ENCODE measurements at places on chromosomes 13 and 19. TPM values are rescaled to one million over a fixed set of nuclear protein-coding genes. Genes with fewer than 3 reads are reported as not detected.
A peak's percentile ranks its signal among the peaks of the same experiment; 100 is the strongest.

DNA sequence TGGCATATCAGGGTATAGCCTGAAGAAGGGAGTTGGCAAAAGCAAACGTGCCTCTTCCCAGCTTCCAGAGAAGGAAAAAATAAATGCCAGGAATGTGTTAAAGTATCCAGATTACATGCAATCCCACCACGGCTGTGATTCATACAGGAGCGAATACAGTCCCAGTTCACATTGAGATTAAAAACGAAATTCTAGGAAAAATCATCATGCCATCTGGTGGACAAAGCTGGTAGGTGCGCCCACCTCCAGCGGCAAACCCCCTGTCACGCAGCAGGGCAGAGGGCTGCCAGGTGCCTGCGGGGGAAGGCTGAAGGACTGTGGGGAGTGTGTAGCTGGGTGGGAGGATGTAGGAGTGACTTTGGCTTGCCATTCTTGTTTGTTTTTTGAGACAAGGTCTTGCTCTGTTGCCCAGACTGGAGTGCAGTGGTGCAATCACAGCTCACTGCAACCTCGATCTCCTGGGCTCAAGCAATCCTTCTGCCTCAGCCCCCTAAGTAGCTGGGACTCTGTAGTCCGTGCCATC lies 6.4 kb upstream of the DMWD start:
- peak; percentile 65 for DNase-seq

GRCh38 chr19:18683109-18683957 lies at the start of gene CRTC1:
Gene CRTC1, plus strand, starts transcription at chr19:18683680. Its CDS starts 23 bp downstream, at chr19:18683703.
- peak; percentile 72 for DNase-seq

- DNase-seq, result no peak
These were observed 47.8 kb upstream of the KPNA3 start for GRCh38 chr13:49840266-49840665.

PTH2 gene
- total RNA-seq, result not detected

GRCh38 chr13:101697745-101698144 lies 245.3 kb downstream of the ITGBL1 start:
- DNase-seq, result no peak

- no peak for DNase-seq
These were observed 47.9 kb upstream of the SIAH3 start for GRCh38 chr13:45899406-45899805.

SH2D3A gene
- 12.2 TPM for total RNA-seq

DNA sequence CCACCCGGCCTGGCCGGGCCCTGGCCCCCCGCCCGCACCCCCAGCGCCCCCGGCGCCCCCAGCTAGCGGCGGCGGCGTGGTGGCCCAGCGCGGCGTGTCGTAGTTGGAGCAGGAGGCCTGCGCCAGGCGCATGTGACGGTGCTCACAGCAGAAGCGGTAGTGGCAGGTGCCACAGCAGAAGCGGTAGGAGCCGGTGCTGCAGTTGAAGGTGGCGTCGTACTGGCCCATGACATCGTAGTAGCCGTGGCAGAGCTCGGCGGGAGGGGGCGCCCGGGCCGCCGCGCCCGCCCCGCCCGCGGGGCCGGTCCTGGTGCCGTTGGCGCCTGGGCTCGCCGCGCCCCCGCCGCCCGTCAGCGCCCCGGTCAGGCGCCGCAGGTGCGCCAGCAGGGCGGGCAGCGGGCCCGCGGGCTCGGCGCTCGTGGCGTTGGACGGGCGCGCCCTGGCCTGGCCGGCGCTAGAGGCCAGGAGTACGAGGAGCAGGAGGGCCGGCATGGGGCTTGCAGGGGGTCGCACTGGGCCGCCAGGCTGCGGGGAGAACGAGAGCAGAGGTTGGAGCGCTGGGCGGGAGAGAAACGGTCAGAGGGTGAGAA lies 633 bp downstream of the SHISA7 start:
- DNase-seq, result peak; percentile 46

VSTM1 gene
- total RNA-seq, result 0.71 TPM

RAB8A gene
- 111 TPM for total RNA-seq

- DNase-seq, result no peak
These were observed 755.0 kb downstream of the DIAPH3 start for GRCh38 chr13:59408738-59409137.

GRCh38 chr19:10583036-10583776 lies 3.9 kb downstream of the AP1M2 start:
- DNase-seq, result no peak

FAM83E gene
- 0.34 TPM for total RNA-seq

GRCh38 chr13:85806553-85807175 lies 7.4 kb upstream of the SLITRK6 start:
- DNase-seq, result peak; percentile 72

GRCh38 chr19:35273686-35274259 lies 5.0 kb downstream of the USF2 start:
- DNase-seq, result no peak

FGF21 gene
- total RNA-seq, result not detected

DNA sequence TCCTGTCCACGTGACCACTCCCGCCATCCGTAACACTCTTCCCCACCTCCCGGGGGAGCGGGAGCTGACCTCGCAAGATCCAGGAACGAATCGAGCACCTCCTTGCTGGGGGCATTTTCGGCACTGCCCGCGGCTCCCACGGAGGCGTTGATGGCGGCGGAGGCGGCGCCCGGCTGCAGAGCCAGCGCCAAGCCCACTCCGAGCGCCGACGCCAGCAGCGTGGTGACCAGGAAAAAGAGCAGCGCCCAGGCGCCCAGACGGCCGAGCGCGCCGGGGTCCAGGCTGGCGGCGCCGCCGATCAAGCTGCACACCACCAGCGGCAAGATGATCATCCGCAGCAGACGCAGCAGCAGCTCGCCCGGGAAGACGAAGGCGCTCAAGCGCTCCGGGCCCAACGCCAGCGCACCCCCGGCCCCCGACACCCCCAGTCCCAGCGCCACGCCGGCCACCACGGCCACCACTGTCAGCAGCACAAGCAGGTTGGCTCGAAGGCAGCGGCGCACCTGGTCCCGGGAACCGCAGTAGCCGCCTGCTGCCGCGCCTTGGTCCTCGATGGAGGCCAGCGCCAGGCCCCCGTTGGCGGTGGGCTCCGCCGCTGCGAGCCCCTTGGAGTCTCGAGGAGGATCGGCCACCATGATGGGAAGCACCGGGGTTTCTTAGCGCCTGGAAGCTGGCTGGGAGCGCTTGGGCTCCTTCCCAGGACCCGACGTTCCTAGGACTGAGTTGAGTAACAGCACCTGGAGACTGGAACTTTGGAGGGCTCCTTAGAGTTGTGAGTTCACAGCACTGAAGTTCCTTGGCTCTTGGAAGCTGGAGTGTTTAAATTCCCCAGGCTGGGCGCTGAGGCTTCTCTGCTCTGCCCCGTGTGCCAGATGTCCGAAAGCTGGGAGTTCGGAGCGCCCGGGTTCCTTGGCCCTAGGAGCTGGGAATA lies 798 bp downstream of the SLC1A5 start:
- no peak for DNase-seq

CACNG7 gene
- total RNA-seq, result 6.9 TPM

GRCh38 chr13:77184455-77184854 lies 142.4 kb downstream of the MYCBP2 start:
- no peak for DNase-seq

DNA sequence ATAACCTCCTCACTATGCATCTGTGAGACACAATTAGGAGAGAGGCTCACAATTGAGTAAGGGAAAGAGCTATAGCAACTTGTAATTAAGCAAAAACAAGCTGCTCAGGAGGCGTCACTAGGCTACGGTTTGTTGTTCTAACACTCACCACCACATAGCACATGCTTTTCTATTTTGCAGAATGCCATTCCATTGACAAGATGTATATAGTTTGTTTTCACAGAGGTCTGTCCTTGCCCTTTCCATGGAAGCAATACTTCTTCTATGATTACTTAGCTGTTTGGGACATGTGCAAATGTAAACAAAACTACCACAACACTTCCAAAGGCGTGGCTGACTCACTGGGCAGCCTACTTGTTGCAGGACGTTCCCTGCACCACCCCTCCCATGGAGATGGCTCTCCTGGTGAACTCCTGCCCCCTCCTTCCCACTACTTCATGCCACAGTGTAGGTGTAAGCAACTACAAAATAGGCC lies 33.9 kb upstream of the FAM216B start:
- no peak for DNase-seq
